ENCODE measurements at places on chromosomes 2 and 18.

GRCh38 chr2:239197146-239197545 is 203.7 kb downstream of the HDAC4 start:
- DNase-seq: no peak

DNA sequence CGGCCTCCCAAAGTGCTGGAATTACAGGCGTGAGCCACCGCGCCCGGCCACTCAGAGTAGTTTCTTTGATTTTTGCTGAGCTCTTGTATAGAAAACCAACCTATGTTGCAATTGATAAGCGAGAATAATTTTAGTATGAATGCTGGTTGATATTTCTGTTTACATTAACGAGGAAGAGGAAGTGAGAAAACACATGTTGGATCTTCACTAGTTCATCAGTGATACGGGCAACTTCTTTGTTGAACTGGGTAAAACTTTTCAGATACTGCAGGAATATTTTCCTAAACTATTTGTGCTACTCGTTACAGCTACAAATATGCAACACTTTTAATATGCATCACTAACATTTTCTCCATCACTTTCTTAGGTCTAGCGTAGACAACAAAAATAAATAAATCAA is 67.9 kb upstream of the SLC25A52 start:
- DNase-seq: no peak

- DNase-seq: no peak
These were observed 230.8 kb downstream of the ATAD2B start for GRCh38 chr2:23695890-23696751.

DNA sequence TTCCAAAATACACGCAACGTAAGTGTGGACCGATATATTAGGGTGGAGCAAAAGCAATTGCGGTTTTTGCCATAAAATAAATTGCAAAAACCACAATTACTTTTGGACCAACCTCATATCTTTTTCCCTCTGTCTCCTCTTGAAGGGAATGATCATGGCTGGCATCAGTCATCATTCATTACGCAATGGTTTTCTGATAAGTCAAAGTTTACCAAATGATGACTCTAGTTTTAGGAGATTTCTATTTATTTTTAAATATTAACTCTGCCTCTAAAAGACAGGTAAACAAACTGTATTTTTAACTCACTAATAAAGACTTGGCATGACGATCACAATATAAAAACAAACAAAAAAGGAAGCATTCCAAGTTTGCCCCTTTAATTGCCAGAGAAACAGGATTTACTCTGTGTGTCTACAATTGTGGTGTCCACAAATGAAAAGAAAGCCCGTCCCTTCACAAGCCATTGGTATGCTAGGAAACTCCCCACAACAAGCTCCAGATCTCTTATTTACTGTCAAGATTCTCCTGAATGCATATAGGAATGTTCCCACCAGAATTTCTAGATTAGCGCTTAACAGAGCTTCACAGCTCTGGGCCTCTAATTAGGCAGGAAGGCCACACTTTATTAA is 61.3 kb downstream of the IRS1 start:
- DNase-seq: no peak

GRCh38 chr2:72979896-72980295 is 62.6 kb downstream of the EMX1 start:
- no peak for DNase-seq

GRCh38 chr2:74155830-74156229 is 8.1 kb upstream of the BOLA3 start:
- DNase-seq: no peak

GRCh38 chr2:234427081-234428061 is 69.5 kb downstream of the ARL4C start:
- no peak for DNase-seq

- DNase-seq: no peak
These were observed 201.3 kb downstream of the RPIA start for GRCh38 chr2:88892788-88893187.

GRCh38 chr18:56333839-56334238 is 304.6 kb downstream of the TXNL1 start:
- DNase-seq: no peak

- DNase-seq: no peak
These were observed 126.3 kb downstream of the LTBP1 start for GRCh38 chr2:33073018-33073417.

DNA sequence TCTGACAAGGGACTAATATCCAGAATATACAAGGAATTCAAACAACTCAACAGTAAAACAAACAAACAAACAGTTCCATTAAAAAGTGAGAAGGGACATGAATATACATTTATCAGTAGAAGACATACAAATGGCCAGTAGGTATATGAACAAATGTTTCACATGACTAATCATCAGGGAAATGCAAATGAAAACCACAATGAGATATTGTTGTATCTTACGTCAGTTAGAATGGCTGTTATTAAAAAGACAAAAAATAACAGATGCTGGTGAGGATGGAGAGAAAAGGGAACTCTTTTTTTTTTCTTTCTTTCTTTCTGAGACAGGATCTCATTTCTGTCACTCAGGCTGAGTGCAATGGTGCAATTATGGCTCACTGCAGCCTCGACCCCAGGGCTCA is 175.5 kb downstream of the CAMKMT start:
- no peak for DNase-seq

DNA sequence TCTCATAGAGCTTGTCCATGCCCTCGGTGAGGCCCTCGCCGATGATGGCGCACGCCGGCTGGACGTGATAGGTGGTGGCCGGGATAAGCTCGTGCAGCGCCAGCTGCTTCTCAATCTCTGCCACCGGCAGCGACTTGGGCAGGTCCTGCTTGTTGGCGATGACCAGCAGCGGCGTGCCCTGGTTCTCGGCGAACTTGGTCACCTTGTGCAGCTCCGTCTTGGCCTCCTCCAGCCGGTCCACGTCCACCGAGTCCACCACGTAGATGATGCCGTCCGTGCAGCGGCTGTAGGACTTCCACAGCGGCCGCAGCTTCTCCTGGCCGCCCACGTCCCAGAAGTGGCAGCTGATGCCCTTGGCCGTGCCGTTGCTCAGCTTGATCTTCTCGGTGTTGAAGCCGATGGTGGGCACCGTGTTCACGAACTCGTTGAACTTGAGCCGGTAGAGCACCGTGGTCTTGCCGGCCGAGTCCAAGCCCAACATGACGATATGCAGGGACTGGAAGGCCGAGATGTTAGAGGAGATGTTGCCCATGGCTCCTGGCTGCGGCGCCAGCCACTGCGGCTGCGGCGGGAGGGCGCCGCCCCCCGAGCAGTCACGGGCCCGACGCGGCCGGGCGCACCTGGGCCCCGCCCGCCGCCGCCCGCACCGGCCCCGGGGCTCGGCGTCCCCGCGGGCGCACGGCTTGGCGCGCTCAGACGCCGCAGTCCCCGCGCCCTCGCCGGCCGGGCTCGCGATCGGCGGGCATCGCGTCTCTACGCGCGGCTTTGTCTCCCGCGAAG is 636 bp downstream of the ARL4C start:
- no peak for DNase-seq

DNA sequence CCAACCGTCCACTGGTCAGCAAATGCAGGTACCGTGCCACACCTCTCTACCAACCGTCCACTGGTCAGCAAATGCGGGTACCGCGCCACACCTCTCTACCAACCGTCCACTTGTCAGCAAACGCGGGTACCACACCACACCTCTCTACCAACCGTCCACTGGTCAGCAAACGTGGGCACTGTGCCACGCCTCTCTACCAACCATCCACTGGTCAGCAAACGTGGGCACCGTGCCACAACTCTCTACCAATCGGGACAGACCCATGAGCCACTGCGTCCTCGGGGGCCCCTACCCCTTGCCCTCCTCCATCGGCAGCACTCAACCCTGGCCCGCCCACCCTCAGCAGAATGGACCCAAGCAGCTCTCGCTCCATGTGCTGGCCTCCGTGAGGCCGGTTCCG is 226.4 kb upstream of the SALL3 start:
- DNase-seq: no peak

DNA sequence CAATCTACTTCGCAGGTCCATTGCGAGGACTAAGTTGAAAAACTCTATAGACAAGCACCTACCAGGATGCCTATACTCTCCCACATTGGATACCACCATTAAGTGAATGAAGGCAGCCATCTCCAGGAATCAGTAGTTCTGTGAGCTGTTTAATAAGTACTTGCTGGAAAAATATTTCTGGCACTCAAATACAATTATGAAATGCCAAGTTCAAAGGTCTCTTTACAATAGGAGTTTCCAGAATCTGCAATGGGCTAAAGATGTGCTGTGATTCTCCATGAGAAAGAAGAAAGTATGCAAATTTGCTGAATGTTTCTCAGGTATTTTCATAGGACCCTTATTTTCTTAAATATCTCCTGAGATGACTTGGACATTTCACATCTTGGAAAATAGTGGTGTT is 103.0 kb downstream of the AP1S3 start:
- DNase-seq: no peak

GRCh38 chr18:23703057-23703986 is 14.1 kb downstream of the LAMA3 start:
- DNase-seq: no peak

- no peak for DNase-seq
These were observed 137.7 kb upstream of the XIRP2 start for GRCh38 chr2:166750624-166751023.

DNA sequence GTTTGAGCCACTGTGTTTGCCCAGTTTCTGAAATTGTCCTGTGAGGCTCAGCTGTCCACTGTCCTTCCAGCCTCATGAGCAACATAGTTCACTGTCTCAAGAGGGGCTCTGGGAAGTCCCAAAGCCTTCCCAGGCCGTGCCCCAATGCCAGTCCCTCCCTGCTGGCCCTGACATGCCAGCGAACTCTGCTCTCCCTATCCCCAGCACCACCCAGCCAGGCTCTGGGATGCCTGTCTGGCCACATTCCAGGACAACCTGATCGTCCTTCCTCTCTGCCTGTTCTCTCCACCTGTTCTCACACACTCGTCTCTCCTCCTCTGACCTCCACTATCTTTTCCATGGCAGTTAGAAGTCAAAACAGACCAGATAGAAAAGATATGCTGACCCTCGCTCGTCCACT is 278.0 kb upstream of the ID2 start:
- no peak for DNase-seq

- DNase-seq: no peak
These were observed 7.2 kb upstream of the ABCA12 start for GRCh38 chr2:215145611-215146010.

DNA sequence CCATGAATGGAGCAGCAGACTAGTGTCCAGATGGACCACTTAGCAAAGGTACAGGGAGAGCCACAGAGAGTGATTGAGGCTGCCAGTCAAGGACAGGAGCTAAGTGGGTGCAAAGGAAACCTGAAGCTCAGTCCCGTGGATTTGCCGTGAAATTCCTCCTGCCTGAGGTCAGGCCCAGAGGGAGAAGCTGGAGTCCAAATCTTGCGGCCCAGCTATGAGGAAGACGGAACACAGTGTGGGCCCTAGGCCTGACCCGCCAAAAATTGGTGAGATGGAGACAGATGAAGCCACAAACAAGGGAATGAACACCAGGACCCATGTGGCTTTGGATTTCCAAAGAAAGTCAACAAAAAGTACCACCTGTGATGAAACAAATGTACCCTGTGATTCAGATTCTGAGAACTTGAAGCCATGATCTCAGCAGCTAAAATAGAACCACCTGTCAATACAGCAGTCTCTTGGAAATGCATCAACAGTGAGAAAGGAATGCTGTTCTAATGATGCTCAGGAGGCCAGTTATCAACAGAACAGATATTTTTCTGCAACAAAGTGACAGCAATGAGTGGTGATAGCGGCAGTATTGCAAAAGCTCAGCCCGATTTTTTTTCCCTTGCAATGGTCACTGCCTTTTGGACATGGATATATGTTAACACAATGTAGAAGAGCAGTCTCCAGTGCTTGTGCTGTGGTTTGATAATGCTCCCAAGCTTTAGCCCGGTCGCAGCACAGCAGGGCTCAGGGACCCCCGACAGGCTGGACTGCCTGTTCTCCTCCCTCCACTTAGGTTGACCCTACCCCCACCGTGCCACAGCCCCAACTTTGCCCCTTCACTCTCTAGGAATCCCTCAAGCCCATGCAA is 10.7 kb downstream of the COL6A3 start:
- no peak for DNase-seq

- DNase-seq: no peak
These were observed 20.7 kb downstream of the SIX3 start for GRCh38 chr2:44962176-44962695.

- DNase-seq: no peak
These were observed 178.5 kb downstream of the ACTR3 start for GRCh38 chr2:114068438-114068837.

DNA sequence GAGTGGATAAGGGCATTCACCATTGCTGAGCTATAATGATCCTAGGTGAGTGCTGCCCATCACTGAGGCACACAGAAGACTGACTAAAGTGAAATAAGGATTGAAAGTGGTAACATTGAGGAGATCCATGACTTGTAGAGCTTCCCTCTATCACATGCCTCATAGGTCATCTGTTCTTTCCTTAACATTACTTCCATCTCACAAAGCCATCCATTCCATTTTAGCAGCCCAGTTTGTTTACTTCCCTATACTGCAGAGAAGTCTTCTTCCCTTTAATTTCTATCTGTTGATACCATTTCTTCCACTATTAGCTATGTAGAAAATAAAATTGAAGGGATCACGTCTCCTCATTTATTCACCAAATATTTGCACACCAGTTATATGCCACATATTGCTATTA is 32.1 kb downstream of the ME2 start:
- DNase-seq: no peak

DNA sequence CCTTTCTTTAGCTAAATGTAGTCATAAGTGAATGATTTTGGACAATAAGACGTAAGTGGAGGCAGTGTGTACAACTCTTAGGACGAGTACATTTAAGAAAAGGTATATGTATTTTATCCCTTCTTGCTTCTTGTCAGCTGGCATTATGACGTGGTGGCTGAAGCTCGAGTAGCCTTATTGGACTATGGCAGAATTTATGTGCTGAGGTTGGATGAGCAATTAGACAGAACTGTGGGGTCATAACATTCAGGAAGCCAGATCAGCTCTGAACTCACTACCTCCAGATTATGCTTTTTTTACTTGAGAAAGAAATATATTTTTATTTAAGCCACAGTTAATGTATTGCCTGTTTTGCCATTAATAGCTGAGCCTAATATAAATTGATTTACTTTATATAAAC is 661.5 kb downstream of the ERBB4 start:
- no peak for DNase-seq

DNA sequence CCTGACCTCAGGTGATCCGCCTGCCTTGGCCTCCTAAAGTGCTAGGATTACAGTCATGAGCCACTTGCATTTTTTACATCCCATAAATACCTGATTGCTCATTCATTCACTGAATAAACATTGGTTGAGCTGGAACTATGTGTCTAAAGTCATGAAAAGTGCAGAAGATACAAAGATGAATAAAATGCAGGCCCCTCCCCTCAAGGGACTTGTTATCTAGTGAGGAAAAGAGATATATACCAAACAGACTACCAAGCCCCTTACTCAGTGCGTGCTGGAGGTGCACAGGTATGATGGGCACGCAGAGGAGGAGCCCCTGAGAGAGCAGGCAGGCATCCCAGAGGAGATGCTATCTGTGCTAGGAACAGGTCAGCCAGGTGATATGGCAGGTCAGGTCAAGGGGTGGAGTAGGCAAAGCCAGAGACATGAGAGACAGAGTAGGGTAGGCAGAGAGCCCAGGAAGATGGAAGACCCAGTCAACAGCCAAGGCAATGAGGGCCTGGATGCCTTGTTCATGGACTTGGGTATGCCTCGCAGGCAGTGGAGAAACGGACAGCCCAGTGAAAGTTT is 7.7 kb downstream of the FHL2 start:
- no peak for DNase-seq

- DNase-seq: no peak
These were observed 40.5 kb downstream of the MYO5B start for GRCh38 chr18:50154420-50154819.

All from stimulated activated CD4-positive, alpha-beta T cell treated with anti-CD3 and anti-CD28 coated beads, TNF-alpha, amount 100 ng/mL, for 1 hour (primary cell).